ENCODE measurements at places on chromosomes 16 and 17. TPM values are rescaled to one million over a fixed set of nuclear protein-coding genes. Genes with fewer than 3 reads are reported as not detected.

The SLFN12 gene
- total RNA-seq = 24.5 TPM

The GDPD1 gene
- total RNA-seq = 1.2 TPM

The HID1 gene
- total RNA-seq = 0.61 TPM

The UNC13D gene
- total RNA-seq = 0.97 TPM

The HS3ST3B1 gene
- 93.6 TPM for total RNA-seq

The CCL15 gene
- total RNA-seq = not detected

The TEX14 gene
- total RNA-seq = under 0.01 TPM

The DNAH17 gene
- 0.16 TPM for total RNA-seq

The SLC22A31 gene
- total RNA-seq = not detected

The C1QTNF8 gene
- not detected for total RNA-seq

The GHDC gene
- 18.3 TPM for total RNA-seq

The CCDC137 gene
- total RNA-seq = 6.8 TPM

The WIPF2 gene
- 10.4 TPM for total RNA-seq

The PRSS22 gene
- not detected for total RNA-seq

The BRD7 gene
- total RNA-seq = 23.7 TPM

The GPRC5C gene
- 5.0 TPM for total RNA-seq

The SHISA9 gene
- total RNA-seq = 1.8 TPM

The SLC52A1 gene
- 0.36 TPM for total RNA-seq

The RILP gene
- total RNA-seq = 3.7 TPM

The TM4SF5 gene
- not detected for total RNA-seq

The MYH8 gene
- not detected for total RNA-seq

The IL4R gene
- total RNA-seq = 36.5 TPM

The TBC1D28 gene
- total RNA-seq = not detected

The ORC6 gene
- total RNA-seq = 1.8 TPM

The OMG gene
- total RNA-seq = not detected

The THUMPD1 gene
- 61.5 TPM for total RNA-seq

The TAX1BP3 gene
- total RNA-seq = 160 TPM

The JPH3 gene
- not detected for total RNA-seq

The TPSG1 gene
- not detected for total RNA-seq

The CES1 gene
- total RNA-seq = 0.36 TPM

The SLFN14 gene
- total RNA-seq = not detected

The LPO gene
- not detected for total RNA-seq

The B4GALNT2 gene
- total RNA-seq = not detected

The PIK3R5 gene
- total RNA-seq = not detected

The NEK8 gene
- 5.2 TPM for total RNA-seq

The EPOP gene
- 1.5 TPM for total RNA-seq

The PIRT gene
- total RNA-seq = not detected

The TMEM100 gene
- 2.3 TPM for total RNA-seq

The DNAJA2 gene
- 62.5 TPM for total RNA-seq

The LGALS9B gene
- total RNA-seq = not detected

The TCF25 gene
- 280 TPM for total RNA-seq

The PRSS53 gene
- total RNA-seq = 5.5 TPM

The HCRT gene
- total RNA-seq = not detected

The RGS11 gene
- 2.2 TPM for total RNA-seq

The GPR179 gene
- total RNA-seq = not detected

The MT1A gene
- total RNA-seq = not detected

The TEN1 gene
- 22.9 TPM for total RNA-seq

The NLRC3 gene
- 0.12 TPM for total RNA-seq

The ST6GALNAC2 gene
- total RNA-seq = 0.65 TPM

The KRTAP9-4 gene
- not detected for total RNA-seq

The CCDC144A gene
- total RNA-seq = 1.8 TPM

Measured in hair follicle dermal papilla cell (primary cell).